Activated gamma-delta T cell treated with anti-CD3 and anti-CD28 coated beads, Interleukin-2, amount 50 U/mL, for 16 hours (primary cell): ENCODE measurements at places on chromosomes 11 and 22.

DNA sequence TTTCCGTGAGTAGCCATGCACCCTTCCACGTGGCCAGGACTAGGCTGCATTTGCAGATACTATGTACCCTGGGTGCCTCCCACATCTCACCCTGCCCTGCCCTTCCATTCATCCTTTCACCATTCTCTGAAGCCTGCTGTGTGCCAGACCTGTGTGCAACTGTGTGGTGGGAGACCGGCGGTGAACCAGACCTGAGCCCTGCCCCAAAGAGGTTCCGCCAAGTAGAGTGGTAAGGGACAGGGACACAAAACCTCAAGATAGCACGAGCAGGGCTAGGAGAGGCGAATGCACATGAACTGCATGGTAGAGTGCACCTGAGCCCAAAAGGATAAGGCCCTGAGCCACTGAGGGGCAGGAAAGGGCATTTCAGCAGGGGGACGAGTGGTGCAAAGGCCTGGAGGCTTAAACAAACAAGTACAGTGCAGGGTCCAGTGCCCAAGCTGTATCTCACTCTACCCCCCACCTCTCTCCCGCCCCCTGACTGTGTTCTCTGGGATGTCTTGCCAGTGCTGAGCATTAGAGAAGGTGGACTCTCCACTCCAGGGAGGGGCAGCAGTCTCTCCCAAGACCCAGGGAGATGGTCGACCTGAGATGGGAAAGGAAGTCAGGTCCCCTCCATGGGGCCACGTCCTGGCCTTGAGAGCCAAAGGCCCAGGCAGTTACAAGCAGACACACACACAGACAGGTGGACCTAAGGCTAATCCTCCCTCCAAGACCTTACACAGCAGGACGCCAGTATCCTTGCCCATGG lies 14.1 kb upstream of the ARAP1 start:
- no peak for DNase-seq

DNA sequence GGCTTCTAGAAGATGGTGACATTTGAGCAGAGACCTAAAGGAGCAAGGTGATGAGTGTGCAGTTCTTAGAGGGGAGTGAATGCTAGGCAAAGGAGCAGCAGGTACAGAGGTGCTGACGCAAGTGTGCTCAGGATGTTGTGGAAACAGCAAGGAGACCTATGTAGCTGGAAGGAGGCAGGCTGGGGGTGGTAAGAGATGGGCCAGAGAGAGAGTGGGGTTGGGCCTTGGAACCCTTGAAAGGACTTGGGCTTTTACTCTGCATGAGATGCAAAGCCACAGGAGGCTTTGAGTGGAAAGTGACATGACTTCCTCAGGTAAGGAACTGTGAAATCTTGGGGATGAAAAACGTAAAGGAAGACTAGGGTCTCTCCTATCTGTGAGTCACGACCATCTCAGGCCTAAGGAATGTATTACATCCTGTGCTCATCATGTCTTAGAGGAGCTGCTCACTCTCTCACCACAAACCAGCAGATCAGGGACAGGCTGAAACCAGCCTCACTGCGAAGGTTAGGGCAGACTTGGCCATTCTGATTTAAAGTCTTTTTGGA lies 65.4 kb downstream of the MICAL2 start:
- no peak for DNase-seq

- no peak for DNase-seq
Observed at GRCh38 chr22:39029227-39029626, 8.3 kb downstream of the APOBEC3D start.

DNA sequence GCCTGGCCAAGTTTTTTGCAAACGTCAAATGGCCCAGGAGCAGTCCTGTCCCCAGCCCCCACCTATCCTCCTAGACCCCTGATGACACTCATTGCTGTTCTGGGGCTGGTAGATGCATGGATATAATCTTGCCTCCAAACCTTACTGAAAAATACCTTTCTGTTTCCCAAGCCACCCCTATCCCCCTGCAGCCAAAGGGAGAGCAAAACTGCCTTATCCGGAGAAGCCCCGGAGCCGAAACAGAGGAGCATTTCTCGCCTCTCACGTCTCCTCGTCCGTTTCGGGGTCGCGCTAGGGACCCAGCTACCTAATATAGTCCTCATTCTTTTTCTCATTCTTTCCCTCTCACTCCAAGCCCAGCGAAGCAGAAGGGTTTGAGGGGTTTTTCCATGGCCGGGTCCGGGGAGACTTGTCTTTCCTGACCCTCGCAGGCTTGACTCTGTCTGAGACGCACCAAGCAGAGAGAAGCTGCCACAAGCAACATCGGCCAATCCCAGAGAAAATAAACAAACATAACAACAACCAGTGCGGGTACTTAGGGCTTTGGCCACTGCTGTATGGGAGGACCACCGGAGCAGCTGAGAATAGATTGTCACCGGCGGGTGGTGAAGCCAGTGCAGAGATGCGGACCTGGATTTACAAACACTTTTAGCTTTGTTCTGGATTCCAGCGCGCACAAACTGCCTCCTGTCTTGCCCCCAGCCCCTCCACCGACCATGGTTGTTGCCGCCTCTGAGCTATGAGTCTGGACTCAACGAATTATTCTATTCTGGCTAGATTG lies 1.6 kb downstream of the BSX start:
- no peak for DNase-seq

GRCh38 chr11:72581067-72581466 lies 93.2 kb downstream of the PDE2A start:
- DNase-seq, result no peak

DNA sequence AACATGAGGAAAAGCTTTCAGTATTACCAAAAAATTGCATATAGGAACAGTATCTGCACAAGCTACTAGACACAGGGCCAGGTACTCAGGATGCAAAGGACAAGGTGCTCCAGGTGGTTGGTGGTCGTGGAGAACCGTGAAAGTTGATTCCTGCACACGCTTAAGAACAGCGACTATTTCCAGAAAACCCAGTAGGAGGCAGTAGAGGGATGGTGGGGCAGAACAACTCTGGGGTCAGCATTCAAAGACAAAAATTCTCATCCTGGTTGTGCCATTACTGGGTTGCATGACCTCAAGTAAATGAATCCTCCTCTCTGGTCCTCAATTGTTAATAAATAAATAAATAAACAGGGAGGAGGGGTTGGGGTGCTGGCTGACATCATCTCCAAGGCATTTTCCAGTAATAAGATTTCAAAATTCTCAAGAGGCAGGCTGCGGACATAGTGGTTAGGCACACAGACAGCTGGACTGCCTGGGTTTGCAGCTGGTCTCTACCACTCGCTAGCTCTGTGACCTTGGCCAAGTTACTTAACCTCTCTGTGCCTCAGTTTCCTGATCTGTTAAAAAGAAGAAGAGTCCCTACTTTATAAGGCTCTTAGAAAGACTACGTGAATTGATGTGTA lies 89.6 kb downstream of the ISX start:
- DNase-seq, result no peak

DNA sequence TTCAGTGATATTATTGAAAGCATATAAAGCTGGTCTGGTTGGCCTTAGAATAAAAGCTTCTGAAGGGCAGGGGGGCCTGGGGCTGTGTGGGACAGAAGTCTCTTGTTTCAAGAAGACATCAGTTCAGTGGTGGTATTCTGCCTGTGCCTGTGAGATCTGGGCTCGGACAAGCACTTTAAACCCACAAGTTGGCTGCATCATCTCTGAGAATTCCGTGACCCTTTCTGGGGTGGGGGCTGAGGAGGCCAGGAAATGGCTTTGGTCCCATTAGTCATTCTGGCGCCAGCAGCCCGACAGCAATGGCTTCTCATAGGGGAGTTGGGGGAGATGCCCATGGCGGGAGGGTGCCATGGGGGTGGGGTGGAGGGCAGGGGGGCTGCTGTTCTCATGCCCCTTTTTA lies 104.1 kb downstream of the PKNOX2 start:
- DNase-seq, result no peak

GRCh38 chr11:23095650-23096189 lies 235.4 kb upstream of the CCDC179 start:
- DNase-seq, result no peak

DNA sequence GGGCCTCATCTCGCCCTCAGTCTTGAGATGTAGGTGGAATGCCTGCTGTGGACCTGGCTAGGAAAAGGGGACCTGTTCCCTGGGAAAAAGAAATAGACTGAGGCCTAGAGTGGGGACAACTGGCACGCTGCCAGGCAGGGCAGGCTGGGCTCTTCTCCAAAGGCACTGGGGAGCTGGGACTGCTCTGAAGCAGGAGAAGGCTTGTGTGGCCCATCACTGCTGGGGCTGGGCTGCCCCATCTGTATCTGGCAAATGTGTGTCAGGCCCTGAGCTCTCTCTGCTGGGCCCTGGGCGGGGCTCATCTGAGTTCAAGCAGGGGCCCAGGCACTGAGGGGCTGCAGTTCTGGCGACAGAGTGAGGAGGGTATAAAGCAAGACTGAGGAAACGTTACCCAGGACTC lies 32.9 kb downstream of the ARVCF start:
- DNase-seq, result no peak

DNA sequence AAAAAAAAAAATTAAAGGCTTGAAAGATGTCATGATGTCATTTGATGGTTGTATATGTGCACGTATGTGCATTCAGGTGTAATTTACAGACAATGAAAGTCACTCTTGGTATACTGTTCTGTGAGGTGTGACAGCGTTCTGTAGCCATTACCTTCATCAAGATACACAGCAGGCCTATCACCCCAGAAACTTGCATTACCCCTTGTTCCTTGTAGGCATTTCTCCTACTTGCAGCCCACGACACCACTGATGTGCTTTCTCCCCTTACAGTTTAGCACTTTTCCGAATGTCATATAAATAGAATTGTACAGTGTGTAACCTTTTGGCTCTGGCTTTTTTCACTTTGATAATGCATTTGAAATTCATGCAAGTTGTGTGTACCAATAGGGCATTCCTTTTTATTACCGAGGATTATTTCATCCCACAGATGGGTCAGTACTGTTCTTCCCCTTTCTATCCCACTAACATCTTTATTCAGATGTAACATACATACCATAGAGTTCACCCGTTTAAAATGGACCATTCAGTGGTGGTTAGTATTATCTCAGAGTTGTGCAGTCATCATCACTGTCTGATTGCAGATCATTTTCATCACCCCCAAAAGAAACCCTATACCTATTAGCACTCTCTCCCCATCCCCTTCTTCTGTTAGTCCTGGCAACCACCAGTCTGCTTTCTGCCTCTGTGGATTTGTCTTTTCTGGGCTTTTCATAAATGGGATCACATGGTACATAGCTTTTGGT lies 30.3 kb downstream of the BCR start:
- DNase-seq, result no peak

- DNase-seq, result no peak
Observed at GRCh38 chr11:16293204-16293681, 63.1 kb downstream of the SOX6 start.

DNA sequence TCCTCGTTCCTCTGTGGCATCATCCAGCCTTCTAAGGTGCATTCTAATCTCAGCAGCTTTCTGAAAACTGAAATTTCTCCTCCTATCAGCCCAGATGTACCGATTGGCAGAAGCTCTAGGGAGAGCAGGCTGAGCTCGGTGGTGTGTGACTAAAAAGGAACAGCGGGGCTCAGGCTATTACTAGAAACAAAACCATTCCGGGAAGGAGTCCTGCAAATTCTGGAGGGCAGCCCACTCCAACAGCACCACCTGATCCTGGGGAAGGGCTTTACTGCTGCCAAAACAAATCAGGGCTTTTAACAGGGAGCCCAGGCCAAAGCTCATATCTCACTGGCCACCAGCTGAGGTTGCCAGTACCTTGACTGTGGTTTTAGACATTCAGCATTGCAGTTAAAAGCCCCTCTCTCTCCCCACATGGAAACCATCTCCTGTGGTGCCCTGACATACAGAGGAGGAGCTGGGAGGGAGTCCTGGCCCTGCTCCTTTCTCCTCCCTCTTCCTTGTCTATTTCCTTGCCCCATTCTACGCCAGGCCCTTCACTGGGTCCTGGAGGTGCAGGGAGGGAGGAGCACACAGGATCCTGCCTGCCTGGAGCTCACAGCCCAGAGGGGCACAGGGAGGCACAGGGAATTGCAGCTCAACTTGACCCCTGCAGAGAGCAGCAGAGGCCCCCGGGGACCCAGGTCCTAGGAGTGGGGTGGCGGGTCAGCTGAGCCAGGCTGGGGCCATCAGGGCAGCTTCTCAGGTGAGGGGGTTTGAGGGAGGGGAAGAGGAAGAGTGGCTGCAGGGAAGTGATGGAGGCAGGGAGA lies 889 bp downstream of the PLAAT4 start:
- no peak for DNase-seq

DNA sequence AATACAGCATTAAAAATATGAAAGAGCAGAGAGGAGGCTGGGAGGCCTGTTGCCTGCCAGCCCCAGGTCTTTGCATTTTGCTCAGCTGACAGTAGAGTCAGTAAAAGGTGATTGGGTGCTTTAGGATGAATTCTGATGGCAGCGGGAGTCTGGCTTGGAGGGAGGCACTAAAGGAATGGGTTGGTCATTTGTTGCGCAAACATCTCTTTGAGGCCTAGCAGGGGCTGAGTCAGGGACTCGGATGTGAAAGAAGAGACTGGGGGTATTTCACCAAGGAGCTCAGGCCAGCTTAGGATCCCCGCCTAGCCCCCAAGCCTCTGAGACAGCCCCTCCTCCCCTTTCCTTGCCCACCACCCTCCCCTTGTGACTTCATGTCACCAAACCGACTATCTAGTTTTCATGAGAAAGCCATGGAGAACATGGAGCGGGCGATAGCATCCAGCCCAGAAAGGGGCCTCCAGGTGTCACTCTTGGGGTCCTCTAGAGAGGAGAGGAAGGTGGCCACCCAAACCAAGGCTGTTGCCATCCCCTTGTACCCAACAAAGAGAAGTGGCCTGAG lies 9.7 kb downstream of the DGKZ start:
- no peak for DNase-seq

DNA sequence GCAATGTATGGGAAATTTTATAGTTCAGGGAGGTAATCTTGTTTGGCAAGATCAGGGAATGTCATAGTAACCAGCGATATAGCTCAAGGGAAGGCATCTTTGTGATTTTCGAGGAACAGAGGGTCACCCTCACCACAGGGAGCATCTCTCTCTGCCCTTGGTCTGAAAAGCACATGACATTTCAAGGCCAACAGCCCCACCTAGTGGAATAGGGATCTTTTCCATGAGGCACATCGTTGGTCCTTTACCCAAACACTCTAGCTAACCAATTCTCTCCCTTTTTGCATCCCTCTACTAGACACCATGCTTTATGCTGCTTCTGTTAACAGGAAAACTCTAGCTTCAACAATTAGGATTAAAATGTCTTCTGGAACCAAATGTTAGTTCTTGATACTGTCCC lies 179.0 kb downstream of the GRM5 start:
- peak; percentile 14 for DNase-seq

GRCh38 chr22:20441631-20442484 lies 4.2 kb upstream of the SCARF2 start:
- DNase-seq, result no peak

GRCh38 chr11:100221791-100222190 lies 465.3 kb upstream of the ARHGAP42 start:
- no peak for DNase-seq

- DNase-seq, result no peak
Observed at GRCh38 chr22:46828323-46828900, 66.0 kb downstream of the TBC1D22A start.

DNA sequence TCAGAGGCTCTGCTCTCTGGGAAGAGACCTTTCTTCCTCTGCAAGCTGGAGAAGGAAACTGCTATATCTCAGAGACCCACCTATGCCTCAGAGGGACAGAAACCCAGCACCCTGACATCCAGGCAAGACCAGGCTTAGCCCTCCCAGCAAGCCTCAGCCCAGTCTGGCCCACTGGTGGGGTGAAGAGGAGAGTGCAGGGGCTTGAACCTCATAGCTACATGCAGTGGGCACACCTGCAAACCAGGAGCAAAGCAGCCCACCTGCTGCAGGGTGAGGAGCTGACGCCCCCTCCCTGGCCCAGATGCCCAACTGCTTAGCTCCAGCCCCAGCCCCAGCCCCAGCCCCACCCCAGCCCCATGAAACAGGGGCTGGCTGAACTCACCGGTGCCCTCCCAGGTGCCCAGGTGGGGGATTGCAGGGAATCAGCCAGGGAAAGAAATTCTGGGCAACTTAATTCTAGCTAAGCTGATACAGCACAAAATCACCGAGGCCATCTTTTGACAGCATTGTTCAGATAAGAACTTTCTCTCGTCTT lies 246.8 kb downstream of the BUD13 start:
- no peak for DNase-seq
